Suprapubic skin (tissue), 4 donors: ENCODE measurements at places on chromosomes 3 and 15.

- no peak overlapping the region for H3K4me3 ChIP-seq
- no peaks in the 10 kb centered on the region for H3K36me3 ChIP-seq
- H3K27ac ChIP-seq, result no peak overlapping the region
- peaks cover 56% of the 10 kb centered on the region for H3K4me1 ChIP-seq
- DNase-seq, result no peak
Measured at GRCh38 chr3:147394884-147395225, 11.5 kb downstream of the ZIC4 start.

- H3K27ac ChIP-seq, result no peak overlapping the region
- H3K36me3 ChIP-seq, result no peaks in the 10 kb centered on the region
- peaks cover 3% of the 10 kb centered on the region for H3K4me1 ChIP-seq
Measured at GRCh38 chr15:85350395-85350794, 30.0 kb upstream of the AKAP13 start.

DNA sequence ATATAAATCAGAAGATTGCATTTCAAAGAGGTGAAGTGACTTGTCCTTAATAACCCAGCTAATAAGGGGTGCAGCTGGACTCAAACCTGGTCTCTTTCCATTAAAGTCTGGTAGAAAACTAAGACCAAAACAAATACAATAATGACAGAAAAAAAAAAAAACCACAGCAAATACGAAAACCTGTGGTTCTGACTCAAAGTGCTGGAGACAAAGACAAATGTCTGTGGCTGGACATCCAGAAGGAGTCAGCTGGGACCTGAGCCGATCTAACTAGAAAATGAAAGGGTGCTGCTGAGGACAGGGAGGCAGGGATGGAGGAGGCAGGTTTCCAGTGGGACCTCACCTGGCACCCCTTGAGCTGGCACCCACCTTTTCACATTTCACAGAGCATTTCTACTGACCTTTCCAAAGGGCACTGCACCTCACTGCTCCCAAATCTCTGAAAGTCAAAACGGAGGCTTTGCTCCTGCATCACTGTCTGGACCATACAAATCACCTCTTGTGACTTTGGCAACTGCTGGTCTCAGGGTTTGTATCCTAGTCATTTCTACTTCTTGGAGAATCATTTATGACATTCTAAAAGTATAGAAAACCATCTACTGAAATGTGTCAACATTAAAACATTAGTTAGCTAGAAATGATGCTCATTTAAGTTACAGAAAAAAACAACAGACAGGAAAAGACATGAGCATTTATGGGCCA, 61.7 kb downstream of the CCNL1 start:
- peaks cover 12% of the 10 kb centered on the region for H3K4me1 ChIP-seq
- DNase-seq, result no peak
- no peaks in the 10 kb centered on the region for H3K27me3 ChIP-seq
- H3K4me3 ChIP-seq, result no peak overlapping the region
- no peak overlapping the region for H3K27ac ChIP-seq

DNA sequence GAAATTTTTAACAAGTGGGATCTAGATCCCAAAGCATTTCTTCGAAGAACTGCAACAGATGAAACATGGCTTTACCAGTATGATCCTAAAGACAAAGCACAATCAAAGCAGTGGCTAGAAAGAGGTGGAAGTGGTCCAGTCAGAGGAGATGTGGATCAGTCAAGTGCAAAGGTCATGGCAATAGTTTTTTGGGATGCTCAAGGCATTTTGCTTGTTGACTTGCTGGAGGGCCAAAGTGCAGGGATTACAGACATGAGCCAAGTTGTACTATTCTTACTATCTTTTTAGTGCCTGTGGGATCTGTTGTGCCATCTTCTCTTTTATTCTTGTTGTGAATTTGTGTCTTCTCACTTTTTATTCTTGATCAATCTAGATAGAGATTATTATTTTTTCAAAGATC, 82.0 kb downstream of the REC114 start:
- H3K4me3 ChIP-seq, result no peak overlapping the region
- DNase-seq, result no peak
- no peak overlapping the region for H3K27ac ChIP-seq
- H3K36me3 ChIP-seq, result no peaks in the 10 kb centered on the region

GRCh38 chr3:78844307-78844706, 923.5 kb downstream of the ROBO1 start:
- no peak for DNase-seq
- H3K4me3 ChIP-seq, result no peak overlapping the region
- no peak overlapping the region for H3K27ac ChIP-seq

GRCh38 chr3:72629191-72629631, 219.0 kb downstream of the SHQ1 start:
- no peaks in the 10 kb centered on the region for H3K36me3 ChIP-seq
- H3K4me3 ChIP-seq, result no peak overlapping the region
- peaks cover 31% of the 10 kb centered on the region for H3K4me1 ChIP-seq

GRCh38 chr3:179045719-179046402, 25.7 kb downstream of the ZMAT3 start:
- H3K4me1 ChIP-seq, result peaks cover 6% of the 10 kb centered on the region
- DNase-seq, result no peak
- no peak overlapping the region for H3K4me3 ChIP-seq
- H3K36me3 ChIP-seq, result no peaks in the 10 kb centered on the region

- no peaks in the 10 kb centered on the region for H3K36me3 ChIP-seq
- H3K4me1 ChIP-seq, result no peaks in the 10 kb centered on the region
- no peak for DNase-seq
- no peaks in the 10 kb centered on the region for H3K27me3 ChIP-seq
Measured at GRCh38 chr15:89593018-89593417, 17.7 kb downstream of the TICRR start.

- peak overlapping the region; percentile 34 for H3K4me3 ChIP-seq
- H3K36me3 ChIP-seq, result no peaks in the 10 kb centered on the region
- H3K27me3 ChIP-seq, result peaks cover 11% of the 10 kb centered on the region
- H3K27ac ChIP-seq, result peak overlapping the region; percentile 29
- no peak for DNase-seq
- H3K4me1 ChIP-seq, result peaks cover 30% of the 10 kb centered on the region
Measured at GRCh38 chr3:126267169-126267975, 87.0 kb upstream of the ALDH1L1 start.

DNA sequence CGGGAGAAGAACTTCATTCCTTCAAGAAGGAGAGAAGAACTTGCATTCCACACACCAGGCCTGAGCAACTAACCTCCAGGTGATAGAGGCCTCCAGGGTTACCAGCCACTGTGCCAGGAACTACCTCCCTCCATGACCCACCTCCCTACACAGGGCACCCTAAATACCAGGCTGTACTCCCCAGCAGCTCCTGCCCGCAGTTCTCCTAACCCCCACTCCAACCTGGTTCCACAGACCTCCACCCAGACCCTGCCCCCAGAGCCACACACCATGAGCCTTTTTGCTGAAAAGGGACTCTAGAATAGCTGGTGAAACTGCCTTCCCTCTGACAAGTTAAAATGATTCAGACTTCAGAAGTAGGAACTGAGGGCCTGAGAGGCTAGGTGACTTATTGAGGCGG, 8.2 kb downstream of the IGDCC3 start:
- no peaks in the 10 kb centered on the region for H3K4me1 ChIP-seq
- no peaks in the 10 kb centered on the region for H3K36me3 ChIP-seq
- DNase-seq, result no peak

DNA sequence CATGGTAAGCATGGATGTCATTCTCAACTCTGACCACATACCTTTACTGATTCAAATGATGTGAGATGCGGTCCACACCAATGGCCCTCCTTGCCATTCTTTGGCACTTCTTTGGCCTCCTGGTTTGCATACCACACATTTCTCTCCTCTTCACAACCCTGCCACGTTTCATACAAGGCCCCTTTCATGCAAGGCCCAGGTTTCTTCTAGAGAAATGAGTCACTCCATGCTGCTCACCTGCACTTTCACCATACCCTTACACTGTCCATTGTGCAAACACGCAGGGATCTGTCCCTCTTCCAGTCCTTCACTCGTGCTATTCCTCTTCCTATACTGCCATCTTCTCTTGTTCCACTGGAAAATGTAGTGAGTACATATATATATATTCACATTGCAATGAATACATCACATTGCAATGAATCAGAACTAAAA, 24.4 kb upstream of the SLC24A5 start:
- H3K27ac ChIP-seq, result no peak overlapping the region
- H3K4me1 ChIP-seq, result no peaks in the 10 kb centered on the region
- DNase-seq, result no peak
- no peaks in the 10 kb centered on the region for H3K27me3 ChIP-seq

DNA sequence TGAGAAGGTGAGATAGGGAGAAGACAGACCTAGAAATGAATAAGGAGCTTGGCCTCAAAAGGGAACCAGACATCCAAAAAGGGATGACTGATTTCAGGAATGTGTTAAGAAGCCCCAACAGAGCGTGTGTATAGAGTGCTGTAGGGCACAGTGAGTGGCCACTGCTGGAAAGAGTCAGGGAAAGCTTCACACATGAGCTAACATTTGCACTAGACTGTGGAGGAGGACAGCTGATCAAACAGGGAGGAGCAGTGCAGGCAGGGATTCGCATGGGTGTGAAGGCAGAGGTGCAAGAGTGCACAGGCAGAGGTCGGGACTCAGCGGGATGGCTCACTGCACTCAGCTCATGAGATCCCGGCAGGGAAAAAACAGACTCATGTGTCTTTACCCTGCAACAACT, 61.8 kb downstream of the NPTN start:
- no peak overlapping the region for H3K4me3 ChIP-seq
- H3K27me3 ChIP-seq, result no peaks in the 10 kb centered on the region
- peaks cover 30% of the 10 kb centered on the region for H3K4me1 ChIP-seq
- H3K27ac ChIP-seq, result no peak overlapping the region
- peaks cover 62% of the 10 kb centered on the region for H3K36me3 ChIP-seq

DNA sequence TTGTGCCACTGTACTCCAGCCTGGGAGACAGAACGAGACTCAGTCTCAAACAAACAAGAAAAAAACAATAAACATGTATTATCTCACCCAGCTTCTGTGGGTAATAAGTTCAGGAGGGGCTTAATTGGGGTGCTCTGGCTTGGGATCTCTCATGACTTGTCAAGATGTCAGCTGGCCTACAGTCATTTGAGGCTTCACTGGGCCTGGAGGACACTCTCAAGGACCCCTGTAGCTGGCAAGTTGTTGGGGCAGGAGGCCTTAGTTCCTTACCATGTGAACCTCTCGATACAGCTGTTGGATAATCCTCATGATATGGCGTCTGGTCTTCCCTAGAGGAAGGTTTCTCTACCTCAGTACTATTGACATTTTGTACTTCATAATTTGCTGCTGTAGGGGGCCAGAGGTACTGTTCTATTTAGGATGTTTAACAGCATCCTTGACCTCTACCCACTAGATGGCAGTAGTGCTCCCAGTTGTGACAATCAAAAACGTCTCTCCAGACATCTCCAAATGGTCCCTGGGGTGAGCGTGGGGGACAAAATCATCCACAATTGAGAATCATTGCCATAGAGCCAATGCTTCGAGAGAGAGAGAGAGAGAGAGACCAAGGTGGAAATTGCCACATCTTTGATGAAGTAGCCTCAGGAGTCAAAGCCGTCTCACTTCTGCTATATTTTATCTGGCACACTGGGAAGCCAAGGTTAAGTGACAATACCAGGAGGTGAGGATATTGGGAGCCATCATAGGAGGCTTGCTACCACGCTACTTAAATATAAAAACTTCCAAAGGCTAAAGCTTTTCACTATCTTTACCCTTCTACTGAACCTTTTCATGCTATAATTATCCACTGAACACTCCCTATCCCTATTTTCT, 23.9 kb upstream of the SLTM start:
- DNase-seq, result no peak
- no peak overlapping the region for H3K4me3 ChIP-seq
- H3K4me1 ChIP-seq, result peaks cover 10% of the 10 kb centered on the region
- no peaks in the 10 kb centered on the region for H3K27me3 ChIP-seq
- no peak overlapping the region for H3K27ac ChIP-seq
- no peaks in the 10 kb centered on the region for H3K36me3 ChIP-seq

- DNase-seq, result no peak
- no peaks in the 10 kb centered on the region for H3K27me3 ChIP-seq
- H3K4me1 ChIP-seq, result no peaks in the 10 kb centered on the region
- peaks cover 60% of the 10 kb centered on the region for H3K36me3 ChIP-seq
- no peak overlapping the region for H3K27ac ChIP-seq
Measured at GRCh38 chr15:28191832-28192231, 92.7 kb upstream of the OCA2 start.

DNA sequence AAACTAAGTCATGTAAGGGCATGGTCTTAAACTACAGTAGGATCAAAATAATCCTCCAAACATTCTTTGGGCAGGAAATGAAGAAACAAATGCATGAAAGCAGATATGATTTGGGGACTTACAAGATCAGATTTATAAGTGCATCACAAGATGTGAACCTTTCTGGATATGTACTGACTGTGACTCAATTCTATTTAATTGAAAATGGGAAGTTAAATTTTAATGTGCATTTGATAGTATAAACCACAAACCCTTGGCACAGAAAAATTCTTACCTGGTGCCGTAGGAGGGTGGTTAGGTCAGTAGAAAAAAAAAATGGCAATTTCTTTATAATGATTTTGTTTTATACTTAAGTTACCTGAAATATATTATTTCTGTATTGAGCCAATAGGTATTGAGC, 262.5 kb upstream of the TGFBR2 start:
- DNase-seq, result no peak
- peaks cover 32% of the 10 kb centered on the region for H3K4me1 ChIP-seq
- H3K36me3 ChIP-seq, result no peaks in the 10 kb centered on the region
- H3K27ac ChIP-seq, result no peak overlapping the region
- no peak overlapping the region for H3K4me3 ChIP-seq

GRCh38 chr3:46546896-46547440, 19.1 kb downstream of the LRRC2 start:
- H3K27me3 ChIP-seq, result no peaks in the 10 kb centered on the region
- no peak overlapping the region for H3K4me3 ChIP-seq
- H3K27ac ChIP-seq, result no peak overlapping the region
- no peaks in the 10 kb centered on the region for H3K36me3 ChIP-seq
- no peaks in the 10 kb centered on the region for H3K4me1 ChIP-seq

DNA sequence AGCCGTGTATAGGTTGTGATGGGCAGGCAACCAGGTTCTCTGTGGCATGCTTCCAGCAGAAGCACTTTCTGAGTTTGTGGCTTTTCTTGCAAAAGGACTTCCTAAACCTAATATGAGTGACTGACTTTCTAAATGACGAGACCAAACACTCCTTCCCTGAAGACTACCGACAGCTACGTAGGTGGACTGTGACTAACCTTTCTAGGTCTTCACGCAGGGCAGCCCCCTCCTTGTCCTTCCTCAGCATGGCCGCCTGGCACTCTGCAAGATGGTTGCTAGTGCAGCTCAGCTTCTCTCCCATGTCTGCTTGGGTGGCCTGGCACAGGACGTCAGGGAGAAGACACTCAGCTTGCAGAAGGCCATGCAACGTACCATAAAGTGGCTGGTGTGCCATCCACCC, 20.9 kb downstream of the CXCR6 start:
- H3K4me1 ChIP-seq, result peaks cover 7% of the 10 kb centered on the region
- H3K4me3 ChIP-seq, result no peak overlapping the region
- H3K27me3 ChIP-seq, result no peaks in the 10 kb centered on the region
- peaks cover 99% of the 10 kb centered on the region for H3K36me3 ChIP-seq
- DNase-seq, result no peak

GRCh38 chr3:7432610-7433009, 571.7 kb downstream of the GRM7 start:
- H3K36me3 ChIP-seq, result no peaks in the 10 kb centered on the region
- H3K4me1 ChIP-seq, result no peaks in the 10 kb centered on the region
- DNase-seq, result no peak
- H3K4me3 ChIP-seq, result no peak overlapping the region
- no peaks in the 10 kb centered on the region for H3K27me3 ChIP-seq
- no peak overlapping the region for H3K27ac ChIP-seq

GRCh38 chr15:97953254-97953653, 7.2 kb upstream of the ARRDC4 start:
- no peak for DNase-seq
- no peak overlapping the region for H3K4me3 ChIP-seq
- no peaks in the 10 kb centered on the region for H3K27me3 ChIP-seq
- H3K36me3 ChIP-seq, result no peaks in the 10 kb centered on the region
- H3K4me1 ChIP-seq, result no peaks in the 10 kb centered on the region
- no peak overlapping the region for H3K27ac ChIP-seq
